ENCODE measurements at places on chromosomes 11 and 22.

- no peak for DNase-seq
Measured at GRCh38 chr11:111406091-111406490, 27.0 kb upstream of the POU2AF1 start.

GRCh38 chr11:15825976-15826650 is 530.2 kb downstream of the SOX6 start:
- no peak for DNase-seq

- no peak for DNase-seq
Measured at GRCh38 chr11:75969626-75970308, 154.8 kb downstream of the UVRAG start.

GRCh38 chr11:34650528-34650927 is 29.6 kb downstream of the EHF start:
- no peak for DNase-seq

- DNase-seq, result no peak
Measured at GRCh38 chr11:14587258-14587657, 56.3 kb upstream of the PDE3B start.

GRCh38 chr22:46352691-46353386 is 17.3 kb downstream of the TRMU start:
- peak; percentile 62 for DNase-seq

GRCh38 chr22:49574881-49575702 is 252.6 kb downstream of the BRD1 start:
- no peak for DNase-seq

DNA sequence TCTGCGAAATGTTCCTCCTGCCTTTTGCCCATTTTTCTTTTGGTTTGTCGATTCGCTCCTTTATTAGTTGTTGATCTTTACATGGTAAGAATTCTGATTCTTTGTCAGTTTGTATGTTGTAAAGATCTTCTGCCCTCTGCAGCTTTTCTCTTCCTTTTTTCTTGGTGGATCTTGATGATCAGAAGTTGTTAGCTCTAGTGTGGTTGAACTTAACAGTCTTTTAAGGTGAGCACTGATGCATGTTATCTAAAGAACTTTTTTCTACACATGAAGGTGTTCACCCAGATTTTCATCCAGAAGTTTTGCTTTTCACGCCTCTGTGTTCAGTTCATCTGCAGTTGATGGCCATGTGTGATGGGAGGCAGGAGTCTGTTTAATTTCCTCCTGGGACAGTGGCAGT is 133.7 kb downstream of the TBC1D22A start:
- DNase-seq, result no peak

- DNase-seq, result no peak
Measured at GRCh38 chr11:23765682-23766252, 731.1 kb upstream of the LUZP2 start.

- DNase-seq, result no peak
Measured at GRCh38 chr11:63843041-63843440, 4.1 kb downstream of the MARK2 start.

GRCh38 chr22:19807914-19808872 is 46.5 kb downstream of the GNB1L start:
- DNase-seq, result no peak

Data from NCI-H1436 (cell line).